ENCODE measurements at places on chromosomes 7 and 10.

DNA sequence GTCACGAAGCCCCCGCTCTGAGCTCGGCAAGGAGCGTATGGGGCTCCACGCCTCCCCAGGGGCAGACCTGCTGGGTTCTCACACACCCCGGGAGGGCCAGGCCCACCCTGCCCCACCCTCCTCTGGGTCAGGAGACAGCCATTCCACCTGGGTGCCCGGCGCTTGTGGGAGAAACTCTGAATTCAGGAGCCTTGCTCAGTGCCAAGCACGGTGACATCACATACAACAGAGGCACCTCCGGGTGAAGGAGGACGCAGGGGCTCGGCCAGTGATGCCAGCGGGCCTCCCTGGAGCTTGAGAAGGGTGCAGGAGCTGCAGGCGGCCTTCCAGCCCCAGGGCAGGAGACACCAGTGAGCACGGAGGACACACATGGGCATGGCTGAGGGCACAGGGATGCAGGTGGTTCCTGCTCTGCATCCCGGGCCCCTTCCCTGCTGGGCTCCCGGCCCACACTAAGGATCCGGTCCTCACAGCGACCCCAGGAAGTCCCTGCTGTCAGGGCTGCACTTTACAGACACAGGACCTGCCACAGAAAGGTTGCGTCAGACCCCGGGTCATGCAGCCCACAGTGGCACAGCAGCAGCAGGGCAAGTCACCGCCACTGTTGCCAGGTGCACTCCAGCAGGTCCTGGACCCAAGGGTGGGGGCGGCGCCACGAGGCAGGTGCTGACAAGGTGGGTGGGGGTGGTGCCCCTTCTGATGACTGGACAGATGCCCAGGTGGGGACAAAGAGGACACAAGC lies 108.0 kb downstream of the MAD1L1 start:
- DNase-seq, result no peak

DNA sequence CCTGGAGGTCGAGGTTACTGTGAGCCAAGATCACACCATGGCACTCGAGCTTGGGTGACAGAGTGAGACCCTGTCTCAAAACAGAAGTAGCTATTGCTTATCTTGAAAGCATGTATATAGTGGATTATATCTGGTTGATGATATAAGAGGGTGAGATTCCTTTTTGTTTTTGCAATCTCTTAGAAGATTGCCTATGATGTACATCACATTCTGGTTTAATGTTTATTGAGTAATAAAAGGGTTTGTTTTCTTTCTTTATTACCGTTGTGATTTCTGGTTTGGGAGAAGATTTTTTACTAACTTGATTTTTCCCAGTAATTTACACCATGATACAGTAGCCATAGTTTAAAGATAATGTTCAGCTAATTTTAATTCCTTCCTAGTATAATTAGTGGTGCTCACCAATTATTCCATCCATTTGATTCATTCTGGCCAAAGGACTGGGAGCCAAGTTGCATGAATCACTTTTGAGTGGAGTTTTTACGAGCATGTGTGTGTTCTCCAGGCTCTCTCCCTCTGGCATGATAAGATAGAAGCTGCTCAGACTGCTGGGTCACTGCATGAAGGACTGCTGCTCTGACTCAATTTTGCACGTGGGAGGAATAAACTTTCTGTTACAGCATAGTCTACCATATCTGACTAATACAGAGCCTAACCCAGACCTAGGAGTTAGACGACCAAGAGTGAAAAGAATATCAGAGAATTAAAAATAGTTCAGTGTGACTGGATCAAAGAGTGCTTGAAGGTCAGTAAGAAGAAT lies 13.5 kb upstream of the TSPAN13 start:
- no peak for DNase-seq

DNA sequence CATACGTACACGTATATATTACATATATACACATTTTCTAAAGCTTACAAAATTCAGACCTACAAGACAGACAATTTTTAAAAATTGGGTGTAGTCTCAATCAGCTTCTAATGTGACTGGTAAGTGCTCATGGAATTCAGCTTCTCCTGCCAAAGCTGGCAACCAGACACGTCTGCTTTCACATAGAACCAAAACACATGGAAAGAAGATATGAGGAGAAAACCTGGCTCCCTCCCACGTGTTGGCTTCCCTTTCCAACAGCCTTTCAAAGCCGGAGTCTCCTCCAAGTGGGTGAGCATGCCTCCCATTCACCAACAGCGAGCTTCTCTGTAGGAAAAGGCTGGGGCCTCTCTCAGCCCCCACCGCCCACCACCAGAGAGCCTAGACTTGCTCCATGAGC lies 33.4 kb downstream of the CDCA7L start:
- DNase-seq, result no peak

- DNase-seq, result no peak
These were observed 27.3 kb downstream of the DIP2C start for GRCh38 chr10:662223-662605.

DNA sequence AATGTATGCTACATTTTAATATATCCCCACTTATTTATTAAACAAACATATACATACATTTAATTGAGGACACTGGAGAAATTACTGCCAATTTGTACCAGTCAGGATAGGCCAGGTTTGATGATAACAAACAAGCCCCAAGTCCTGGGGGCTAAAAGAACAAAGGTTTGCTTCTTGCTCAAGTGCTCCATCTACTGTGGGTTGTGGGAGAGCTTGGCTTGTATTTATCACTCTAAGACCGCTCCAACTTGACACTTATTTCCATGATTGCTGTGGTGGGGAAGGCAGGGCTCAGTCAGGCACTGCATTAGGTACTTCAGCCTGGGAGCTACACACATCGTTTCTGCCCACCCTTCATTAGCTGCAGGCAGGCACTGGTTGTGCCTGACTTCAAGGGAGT lies 136.6 kb upstream of the ZNF32 start:
- DNase-seq, result no peak

GRCh38 chr7:138554674-138555073 lies 94.6 kb downstream of the TRIM24 start:
- no peak for DNase-seq

DNA sequence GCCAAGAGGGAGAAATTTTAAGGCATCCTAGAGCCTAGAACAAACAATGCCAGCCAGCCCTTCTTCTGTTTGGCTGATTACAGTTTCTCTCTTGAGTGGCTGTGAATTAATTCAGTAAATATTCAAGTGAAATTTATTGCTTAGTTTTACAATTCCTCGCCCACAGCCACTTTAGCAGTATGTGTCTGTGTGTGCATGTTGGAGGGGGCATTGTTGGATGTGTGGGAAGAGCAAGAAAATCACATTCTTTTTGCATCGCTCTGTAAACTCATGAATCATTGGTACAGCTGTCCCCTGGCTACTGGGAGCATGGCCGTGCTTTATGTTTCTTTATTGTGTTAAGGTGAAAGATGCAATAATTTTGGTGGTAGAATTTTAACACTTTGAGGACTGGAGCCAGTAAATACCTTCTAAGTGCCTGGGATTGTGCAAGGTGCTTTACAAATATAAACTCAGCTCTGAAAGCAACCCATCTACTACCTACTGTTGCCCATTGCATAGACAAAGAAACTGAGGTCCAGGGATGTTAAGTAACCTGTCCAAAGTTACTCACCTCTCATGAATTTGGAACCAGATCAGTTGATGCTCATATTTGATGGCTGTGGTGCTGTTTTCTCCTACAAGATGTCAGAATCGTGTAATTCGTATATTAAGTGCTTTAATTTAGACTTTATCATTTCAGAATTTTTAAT lies 89.9 kb upstream of the BTBD16 start:
- no peak for DNase-seq

- DNase-seq, result no peak
These were observed 82.2 kb downstream of the SEMA3D start for GRCh38 chr7:85104432-85105205.

DNA sequence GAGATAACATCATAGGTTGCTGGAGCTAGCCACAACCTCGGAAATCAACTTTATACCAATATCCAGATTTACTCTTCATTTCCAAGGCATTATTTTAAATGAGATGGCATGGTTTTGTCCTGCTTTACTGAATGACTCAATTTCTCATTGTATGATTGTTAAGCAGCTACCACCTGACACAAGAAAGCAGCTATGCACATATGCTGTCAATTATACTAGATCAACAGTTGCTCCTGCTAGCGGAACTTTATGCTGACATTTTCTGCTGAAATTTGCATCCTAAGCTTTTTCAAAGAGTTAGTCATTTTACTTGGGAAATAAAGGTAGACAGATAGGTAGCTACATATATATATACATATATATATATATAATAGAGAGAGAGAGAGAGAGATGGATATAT lies 8.9 kb upstream of the CH25H start:
- no peak for DNase-seq

- DNase-seq, result no peak
These were observed 66.3 kb downstream of the MKI67 start for GRCh38 chr10:128059982-128060293.

- no peak for DNase-seq
These were observed 161.2 kb downstream of the CELF2 start for GRCh38 chr10:11178606-11179515.

DNA sequence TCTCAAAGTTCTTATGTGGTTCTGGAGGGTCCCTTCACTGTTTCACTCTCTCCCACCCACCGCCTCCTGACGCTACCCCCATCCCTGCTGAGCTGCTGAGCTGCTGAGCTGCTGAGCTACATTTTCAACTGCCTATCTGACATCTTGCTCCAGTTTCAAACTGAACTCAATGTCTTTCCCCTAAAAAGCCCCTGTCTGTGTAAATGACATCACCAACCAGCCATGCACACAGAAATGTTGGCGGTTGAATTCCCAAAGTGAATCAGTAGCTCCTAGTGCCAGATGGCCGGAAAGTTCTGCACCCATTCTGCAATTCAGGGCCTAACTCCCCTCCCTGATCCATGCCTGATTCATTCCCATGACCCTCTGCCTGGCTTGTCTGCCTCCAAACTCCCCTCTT lies 71.2 kb downstream of the WNT2 start:
- DNase-seq, result no peak

DNA sequence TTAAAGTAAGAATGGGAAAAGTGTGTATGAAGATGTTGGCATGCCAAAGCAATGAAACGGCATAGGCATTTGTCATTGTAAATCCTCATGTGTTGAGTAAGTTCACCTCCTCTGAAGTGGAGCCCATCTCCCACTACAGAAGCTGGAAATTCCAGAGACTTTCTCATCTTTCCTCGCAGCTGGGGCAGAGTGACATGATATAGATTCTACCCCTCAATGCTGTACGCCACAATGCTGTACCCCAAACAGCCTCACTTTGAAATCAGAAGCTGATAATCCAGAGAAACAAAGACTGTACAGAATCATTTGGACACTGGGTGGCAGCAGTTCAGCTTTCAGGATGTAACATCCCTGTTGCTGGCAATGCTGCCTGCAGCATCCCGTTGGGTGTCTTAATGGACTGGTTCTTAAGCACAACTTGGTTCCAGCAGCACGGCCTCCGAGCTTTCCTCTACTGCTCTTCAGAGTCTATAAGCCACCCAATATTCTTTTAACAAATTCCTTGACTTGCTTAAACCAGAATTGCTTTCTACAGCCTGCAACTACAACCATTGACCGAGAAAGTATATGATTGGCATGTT lies 18.8 kb downstream of the ZC3HAV1L start:
- peak; percentile 82 for DNase-seq

GRCh38 chr10:52452600-52453493 lies 138.8 kb downstream of the DKK1 start:
- no peak for DNase-seq

- no peak for DNase-seq
These were observed 92.0 kb upstream of the BMPER start for GRCh38 chr7:33813331-33813730.

DNA sequence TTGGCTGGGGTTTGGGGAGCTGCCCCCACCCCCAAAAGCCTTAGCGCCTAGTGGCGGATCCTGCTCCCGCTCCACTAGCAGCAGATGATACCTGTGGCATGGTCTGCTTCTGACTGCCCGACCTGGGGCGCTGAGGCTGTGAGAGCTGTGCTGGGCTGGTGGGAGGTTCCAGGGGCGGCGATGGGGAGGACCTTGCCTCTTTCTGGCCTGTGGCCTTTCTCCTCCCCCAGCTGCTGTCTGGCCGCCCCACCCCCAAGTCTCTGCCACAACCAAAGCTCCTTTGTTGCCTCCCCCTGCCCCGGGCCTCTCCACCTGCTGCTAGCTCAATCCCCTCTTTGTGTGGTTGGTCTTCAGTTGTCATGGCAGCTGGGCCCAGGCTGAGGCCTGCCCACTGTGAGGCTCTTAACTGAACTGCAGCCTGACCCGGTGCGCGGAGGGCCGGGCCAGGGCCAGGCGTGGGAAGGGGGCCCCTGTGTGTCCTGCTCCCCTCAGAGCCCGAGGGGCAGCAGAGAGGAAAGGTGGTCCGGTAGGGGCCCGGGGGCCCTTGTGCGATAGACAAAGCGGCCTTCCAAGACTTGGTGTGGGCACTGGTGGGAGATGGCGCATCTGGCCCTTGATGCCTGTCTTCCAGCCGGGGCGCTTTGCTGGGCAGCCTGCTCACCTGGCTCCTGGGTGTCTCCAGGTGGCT lies 4.7 kb downstream of the ZNF775 start:
- DNase-seq, result peak; percentile 98

DNA sequence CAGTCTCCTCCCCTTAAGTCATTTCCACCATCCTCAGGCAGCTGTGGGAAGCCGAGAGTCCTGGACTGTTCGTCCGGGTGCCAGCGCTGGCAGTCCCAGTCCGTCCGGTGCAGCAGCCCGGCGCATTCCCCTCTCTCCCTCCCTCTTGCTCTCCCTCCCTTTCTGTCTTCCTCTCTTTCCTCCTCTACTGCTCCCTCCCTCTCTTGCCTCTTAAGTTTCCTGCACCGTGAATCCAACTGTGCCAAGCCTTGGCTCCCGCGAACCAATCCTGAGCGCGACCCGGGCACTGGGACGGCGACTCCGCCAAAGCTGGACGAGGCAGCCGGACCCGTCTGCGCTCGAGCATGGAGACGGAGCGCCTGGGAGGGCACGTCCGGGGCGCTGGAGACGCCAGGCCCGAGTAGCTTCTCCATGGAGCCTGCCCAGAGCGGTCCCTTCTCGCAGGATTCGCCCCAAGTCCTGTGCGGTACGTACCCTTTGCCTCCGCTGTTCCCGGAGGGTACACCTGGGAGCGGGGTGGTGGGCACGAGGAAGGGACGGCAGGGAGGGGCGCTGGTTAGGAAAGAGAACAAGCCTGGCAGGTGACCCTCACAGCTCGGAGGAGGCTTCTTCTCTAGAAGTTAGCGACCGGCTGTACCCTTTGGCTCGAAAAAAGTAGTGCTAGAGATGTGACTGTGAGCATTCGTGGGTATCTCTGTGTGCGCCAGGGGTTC lies 1.0 kb downstream of the NXPH1 start:
- no peak for DNase-seq

- peak; percentile 60 for DNase-seq
These were observed 1.2 kb downstream of the MNX1 start for GRCh38 chr7:157009170-157009777.

- DNase-seq, result peak; percentile 64
These were observed 39.4 kb upstream of the ATOH7 start for GRCh38 chr10:68271196-68271882.

- no peak for DNase-seq
These were observed 149.6 kb downstream of the ADK start for GRCh38 chr10:74300666-74301065.

GRCh38 chr10:75074711-75075445 lies 36.6 kb upstream of the SAMD8 start:
- no peak for DNase-seq

- DNase-seq, result no peak
These were observed 50.4 kb downstream of the TFEC start for GRCh38 chr7:115980159-115980558.

All from eye (tissue), 1 donor.